ENCODE measurements at places on chromosomes 2 and 18.

GRCh38 chr2:212814941-212815340, 276.3 kb upstream of the ERBB4 start:
- peak; percentile 76 for DNase-seq

GRCh38 chr2:38690499-38691420, 24.8 kb downstream of the GALM start:
- DNase-seq = no peak

DNA sequence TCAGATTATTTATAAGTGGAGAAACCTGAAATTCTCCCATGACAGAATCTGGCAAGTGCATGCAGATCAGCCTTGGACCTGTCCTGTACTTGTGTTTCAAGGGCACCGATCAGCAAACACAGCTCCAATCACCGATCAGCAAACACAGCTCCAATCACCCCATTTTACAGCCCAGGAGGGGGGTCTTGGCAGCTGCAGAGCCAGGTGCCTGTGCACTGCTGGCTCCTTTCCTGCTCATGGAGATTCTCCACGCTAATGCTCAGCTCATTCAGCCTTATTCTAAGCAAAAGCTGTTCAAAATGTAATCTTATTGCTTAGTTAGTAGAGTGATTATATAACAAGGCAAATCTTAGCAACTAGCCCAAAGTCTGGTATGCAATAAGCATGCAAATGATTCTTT, 623.1 kb upstream of the HS6ST1 start:
- no peak for DNase-seq

- no peak for DNase-seq
Measured at GRCh38 chr2:69065735-69066336, 52.9 kb downstream of the ANTXR1 start.

GRCh38 chr2:111930409-111930808, 32.0 kb downstream of the MERTK start:
- no peak for DNase-seq

DNA sequence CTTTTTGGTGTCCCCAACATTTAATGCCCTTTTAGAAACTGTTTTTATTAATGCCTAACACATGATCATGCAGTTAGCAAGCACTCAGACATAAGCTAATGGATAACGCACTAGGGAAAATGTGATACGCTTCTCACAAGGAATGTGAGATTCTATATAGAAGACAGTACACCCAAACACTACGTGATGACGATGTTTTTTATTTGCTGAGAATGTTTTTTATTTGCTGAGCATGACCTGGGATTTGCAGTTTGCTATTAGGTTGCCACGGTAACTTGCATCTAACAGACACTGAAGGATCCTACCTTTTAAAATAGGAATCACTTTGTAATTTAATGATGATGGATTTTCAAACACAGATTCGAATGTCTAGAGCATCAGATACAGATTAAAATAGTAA, 4.9 kb downstream of the SMC6 start:
- DNase-seq = no peak

DNA sequence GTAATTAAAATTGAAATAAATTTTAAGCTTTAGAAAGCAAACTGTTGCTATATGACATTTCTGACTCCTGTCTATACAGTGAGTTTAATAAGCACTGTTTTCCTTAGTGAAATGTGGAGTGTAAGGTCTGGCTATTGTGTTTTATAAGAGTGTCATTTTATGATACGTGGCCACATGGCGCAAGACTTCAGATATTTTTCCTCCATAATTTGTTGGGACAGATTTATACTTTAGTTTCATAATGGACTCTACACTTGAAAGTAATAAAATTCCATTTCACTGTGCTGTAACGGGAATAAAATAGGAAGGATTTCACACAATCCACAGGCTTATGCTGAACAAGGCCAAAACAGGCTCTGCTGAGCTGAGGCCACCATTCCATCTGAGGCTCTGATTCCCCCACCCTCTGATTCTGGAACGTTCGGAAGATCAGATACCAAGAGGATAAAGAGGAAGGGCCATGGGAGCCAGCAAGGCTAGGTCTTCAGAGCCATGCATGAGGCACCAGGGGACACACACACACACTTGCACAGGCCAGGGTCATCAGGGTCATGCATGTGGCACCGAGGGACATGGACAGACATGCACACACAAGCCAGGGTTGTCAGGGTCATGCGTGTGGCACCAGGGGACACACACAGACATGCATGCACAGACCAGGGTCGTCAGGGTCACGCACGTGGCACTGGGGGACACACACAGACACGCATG, 35.6 kb downstream of the HDAC4 start:
- no peak for DNase-seq

DNA sequence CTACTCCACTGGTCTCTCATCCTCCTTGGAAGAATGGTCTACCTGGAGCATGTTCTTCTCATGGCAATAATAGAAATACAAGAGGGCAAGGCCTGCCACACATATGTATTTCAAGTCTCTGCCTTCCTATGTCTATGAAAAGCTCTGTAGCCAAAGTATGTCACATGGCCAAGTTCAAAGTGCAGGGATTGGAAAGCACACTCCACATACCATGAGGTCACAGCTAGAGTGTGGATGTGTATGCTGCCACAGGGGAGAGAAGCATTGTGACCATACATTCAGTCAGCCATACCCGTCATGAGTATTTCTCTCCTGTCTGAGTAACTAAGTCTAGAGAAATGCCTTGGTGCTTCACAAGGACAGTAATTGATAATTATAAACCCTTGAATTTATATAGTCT, 8.8 kb upstream of the EIF2AK3 start:
- no peak for DNase-seq

DNA sequence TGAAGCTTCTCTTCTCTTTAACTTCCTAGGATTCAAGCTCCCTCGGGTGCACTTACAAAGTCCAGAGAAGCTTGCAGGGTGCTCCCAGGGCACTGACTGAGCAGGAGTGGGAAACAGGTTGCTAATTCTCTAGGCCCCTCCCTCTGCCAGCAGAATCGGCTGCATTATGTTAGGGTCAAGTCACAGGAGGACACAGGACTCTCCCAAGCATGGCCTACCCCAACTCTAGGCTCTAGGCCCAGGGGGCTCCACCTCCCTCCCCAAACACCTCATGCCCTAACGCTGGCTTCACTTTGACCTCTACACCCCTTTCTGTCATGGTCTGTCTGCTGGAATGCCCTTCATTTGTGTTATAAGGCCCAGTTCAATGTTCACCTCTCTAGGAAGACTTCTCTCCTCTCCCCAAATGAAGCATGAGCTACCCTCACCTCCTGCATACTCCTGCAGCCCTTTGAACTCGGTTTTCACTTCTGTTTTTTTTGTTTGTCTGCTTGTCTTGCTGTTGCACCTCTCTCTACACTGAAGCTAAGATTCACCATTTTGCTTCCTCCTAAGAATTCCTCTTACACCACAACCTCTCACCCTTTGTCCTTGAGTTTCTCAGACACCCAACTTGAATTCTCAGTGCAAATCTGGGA, 521.8 kb upstream of the ID2 start:
- DNase-seq = peak; percentile 19

GRCh38 chr18:39434223-39434920, 1868.8 kb upstream of the CELF4 start:
- no peak for DNase-seq

DNA sequence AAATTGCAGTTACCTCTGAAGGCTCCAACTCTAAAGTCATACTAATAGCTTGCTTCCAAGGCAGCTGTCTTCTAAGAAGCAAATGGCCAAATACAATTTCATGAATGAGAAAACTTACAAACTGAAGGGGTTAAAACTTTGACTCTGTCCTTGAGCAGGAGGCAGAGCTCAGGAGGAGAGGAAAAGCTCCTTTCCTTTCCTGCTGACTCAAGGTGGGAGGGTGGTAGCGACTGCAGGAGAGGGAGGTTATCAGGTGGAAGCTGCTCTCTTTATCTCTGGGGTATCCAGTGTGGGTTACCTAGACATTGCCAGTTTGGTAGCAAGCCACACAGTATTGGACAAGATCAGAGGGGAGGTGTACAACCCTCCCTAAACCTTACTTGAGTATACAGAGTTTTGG, 2.7 kb upstream of the EFEMP1 start:
- DNase-seq = no peak

DNA sequence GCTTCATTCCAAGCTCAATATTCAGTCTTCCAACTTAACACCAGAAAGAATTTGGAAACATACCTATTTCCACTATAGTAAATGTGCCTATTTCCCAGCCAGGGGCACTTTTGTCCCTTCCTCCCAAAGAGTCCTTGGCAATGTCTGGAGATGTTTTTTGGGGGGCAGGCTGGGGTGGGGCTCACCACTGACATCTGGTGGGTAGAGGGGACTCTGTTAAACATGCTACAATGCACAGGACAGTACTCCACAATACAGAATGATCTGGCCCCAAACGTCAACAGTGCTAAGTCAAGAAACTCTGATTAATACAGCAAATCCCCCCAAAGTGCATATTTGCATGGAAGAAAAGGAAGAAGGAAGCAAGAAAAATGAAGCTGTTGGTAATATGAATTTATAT, 61.7 kb downstream of the SMIM21 start:
- DNase-seq = no peak
